Mucosa of descending colon (tissue), 3 donors: ENCODE measurements at places on chromosomes 1 and 21. TPM values are rescaled to one million over a fixed set of nuclear protein-coding genes. Genes with fewer than 3 reads are reported as not detected.

DNA sequence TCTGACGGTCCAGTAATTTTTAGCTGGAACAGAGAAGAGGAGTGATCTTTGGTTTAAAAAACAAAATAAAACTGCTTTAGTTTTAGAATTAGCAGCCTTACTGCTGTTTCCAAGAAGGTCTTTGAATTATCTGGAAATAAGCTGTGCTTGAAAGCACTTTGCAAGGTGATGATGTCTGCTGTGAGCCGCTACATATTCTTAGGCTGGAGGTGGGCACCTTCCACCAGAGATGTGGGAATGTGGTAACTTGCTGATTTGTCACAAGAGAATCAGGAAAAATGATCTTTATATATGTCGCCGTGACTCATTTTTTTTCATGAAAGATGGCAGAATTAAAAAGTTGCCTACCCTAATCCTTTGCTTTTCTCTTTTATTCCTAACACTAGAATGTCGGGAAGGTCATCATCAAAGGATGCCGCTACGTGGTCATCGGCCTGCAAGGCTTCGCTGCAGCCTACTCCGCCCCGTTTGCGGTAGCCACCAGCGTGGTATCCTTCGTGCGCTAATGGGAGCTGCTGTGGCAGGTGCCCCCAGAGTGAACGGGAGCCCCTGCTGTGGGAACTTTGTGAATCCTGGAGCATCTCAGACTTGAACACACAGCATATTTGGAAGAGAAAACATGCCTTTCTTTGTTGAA is 6.2 kb downstream of the C1orf115 start:
- no peak for DNase-seq

- peak; percentile 87 for DNase-seq
Measured at GRCh38 chr1:47192458-47193384, 2.9 kb upstream of the PDZK1IP1 start.

GRCh38 chr1:90963651-90964050 is 58.2 kb downstream of the ZNF644 start:
- DNase-seq, result no peak

DNA sequence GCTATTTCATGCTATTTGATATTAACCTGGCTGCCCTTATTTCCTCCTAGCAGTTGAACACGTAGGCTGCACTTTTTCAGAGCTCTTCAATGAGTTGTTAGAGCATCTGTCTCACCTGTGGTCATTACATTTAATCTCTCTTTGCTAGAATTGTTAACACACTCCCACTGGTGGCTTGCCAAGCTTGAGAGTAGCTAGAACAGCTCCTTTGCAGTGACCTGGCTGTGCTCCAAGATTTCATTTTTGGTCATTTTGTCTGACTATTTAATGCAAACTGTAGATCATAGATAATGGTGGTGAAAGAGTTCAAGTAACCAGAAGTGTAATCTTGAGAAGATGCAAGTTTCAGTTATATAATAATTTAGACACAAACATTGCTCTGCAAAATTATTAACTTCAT is 105.6 kb downstream of the LRRC7 start:
- DNase-seq, result no peak

Gene MTMR11
- 151 TPM for total RNA-seq

Gene GSTM5
- total RNA-seq, result 6.1 TPM

Gene TSPAN2
- 6.3 TPM for total RNA-seq
